IPS-NIHi11 (cell line): ENCODE measurements at places on chromosomes 5 and 9.

- DNase-seq, result no peak
Observed at GRCh38 chr5:64201996-64202395, 36.4 kb downstream of the RNF180 start.

GRCh38 chr9:90449213-90449925, 193.3 kb downstream of the DIRAS2 start:
- DNase-seq, result no peak

GRCh38 chr9:134188386-134189144, 24.2 kb upstream of the RNU6ATAC start:
- no peak for DNase-seq

DNA sequence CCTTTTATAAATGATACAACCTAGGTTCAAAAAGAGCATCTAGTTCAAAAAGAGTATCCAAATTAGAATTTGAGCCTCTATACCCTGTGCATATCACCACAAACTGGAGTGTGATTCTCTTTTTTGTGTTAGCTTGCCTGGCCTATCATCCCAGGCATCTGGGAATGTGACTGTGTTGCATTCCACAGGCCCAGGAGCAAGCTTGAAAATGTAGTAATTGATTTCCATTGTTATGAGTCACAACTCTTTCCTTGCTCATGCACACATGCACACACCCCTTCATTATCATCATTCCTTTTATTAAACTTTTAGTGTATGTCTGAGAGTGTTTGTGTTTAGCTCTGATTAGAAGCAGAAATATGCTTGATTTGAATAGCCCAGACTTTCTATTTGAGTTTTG, 75.2 kb downstream of the FCHO2 start:
- peak; percentile 44 for DNase-seq

DNA sequence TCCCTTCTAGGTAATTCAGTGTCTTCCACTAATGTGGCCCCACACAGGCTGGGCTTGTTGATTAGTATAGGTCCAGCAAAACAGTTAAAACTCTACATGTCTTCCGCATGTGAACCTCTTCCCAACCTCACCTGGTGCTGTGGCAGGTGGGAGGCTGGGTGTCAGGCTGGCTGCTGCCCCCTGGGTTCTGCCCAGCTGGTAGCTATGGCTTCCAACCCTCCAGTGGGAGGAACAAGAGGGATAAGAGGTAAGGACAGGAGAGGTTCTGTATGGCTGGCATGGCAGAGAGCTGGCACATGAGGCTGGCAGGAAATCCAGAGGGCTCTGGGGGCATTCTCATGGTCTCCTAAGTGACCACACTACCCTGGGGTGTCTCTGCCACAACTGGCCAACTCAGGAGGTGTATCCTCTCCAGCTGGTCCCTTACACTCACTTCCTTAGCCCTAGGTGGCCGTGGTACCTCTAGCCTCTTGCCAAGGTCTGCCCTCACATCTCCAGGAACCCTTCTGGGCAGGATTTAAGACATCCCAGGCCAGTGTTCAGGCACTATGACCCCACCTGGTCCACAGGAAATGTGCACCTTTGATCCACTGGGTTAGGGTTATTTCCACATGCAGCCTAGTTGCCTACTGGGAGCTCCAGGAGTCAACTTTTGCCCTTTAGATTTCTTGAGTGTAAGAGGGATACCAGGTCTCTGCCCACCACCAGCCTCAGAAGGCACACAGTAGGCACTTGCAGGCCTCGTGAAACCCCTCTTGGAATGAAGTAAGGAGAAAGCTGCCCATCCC, 41.7 kb downstream of the AHRR start:
- DNase-seq, result peak; percentile 2

DNA sequence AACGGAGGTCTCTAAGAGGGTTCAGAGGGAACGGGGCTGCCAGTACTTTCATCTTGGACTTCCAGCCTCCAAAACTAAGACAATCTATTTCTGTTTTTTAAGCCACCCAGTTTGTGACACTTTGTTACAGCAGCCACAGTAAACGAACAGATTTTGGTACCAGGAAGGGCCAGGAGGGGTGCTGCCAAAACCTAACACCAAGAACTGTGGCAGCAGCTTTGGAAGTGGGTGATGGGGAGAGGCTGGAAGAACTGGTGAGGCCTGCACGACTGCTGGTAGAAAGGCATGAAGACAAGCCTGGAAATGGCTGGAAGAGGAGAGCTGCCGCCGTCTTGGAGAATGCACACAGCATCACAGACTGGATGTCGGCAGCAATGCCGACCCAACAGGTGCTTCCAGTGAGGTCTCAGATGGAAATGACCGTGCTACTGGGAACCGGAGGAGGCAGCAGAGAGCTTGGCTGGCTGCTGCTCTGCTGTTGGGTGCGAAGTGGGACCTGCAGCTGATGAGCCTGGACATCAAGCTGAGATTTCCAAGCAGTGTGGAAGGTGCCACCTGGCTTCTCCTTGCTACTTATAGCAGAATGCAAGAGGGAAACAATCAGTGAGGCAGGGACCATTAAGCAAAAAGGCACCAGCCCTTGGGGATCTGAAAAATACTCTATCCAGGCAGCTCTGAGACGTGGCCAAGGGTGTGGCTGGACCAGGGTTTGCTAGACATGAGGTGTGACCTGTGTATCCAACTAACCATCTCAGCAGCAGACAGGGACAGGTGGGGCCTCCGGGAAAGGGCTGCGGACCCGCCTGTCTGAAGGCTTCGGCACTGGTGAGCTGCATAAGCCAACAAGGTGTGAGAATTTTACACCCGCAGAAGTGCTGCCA, 4.7 kb upstream of the TMEM210 start:
- peak; percentile 79 for DNase-seq

DNA sequence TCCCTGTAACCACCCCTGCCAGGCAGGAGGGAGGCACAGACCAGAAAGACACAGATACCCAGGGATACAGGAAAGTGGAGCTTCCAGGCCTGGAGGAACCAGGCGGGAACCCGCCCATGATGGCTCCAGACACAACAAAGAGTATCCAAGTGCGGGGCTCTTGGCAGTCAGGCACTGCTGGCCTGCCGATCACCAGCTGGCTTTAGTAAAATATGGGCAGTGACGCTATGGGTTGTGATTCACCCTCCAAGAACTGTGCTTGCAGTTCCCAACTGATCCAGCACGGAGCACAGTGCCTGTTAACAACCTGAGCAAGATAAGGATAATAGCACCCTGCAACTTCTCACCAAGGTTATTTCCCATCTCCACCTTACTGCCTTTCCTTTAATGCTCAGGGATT, 463.3 kb downstream of the IRX1 start:
- DNase-seq, result no peak

DNA sequence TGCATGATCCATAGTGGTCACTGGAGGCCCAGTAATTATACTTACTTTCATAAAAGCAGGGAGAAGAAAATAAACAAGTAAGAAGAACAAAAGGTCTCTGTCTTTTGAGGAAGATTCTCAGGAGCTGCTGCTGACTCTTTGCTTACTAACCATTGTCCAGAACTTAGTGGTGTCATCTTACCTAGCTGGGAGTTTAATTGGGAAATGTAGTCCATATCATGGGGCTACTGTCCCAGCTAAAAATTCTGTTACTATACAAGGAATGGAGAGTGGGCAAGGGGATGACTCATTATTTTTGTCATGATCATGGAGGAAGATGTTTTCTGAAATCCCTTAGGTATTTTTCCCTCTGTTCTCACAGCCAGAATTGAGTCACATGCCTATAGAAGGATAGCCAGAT, 639.3 kb downstream of the MTRR start:
- no peak for DNase-seq

- DNase-seq, result no peak
Observed at GRCh38 chr9:69976152-69976551, 67.5 kb upstream of the MAMDC2 start.

- no peak for DNase-seq
Observed at GRCh38 chr5:123835421-123835820, 323.4 kb downstream of the CSNK1G3 start.

DNA sequence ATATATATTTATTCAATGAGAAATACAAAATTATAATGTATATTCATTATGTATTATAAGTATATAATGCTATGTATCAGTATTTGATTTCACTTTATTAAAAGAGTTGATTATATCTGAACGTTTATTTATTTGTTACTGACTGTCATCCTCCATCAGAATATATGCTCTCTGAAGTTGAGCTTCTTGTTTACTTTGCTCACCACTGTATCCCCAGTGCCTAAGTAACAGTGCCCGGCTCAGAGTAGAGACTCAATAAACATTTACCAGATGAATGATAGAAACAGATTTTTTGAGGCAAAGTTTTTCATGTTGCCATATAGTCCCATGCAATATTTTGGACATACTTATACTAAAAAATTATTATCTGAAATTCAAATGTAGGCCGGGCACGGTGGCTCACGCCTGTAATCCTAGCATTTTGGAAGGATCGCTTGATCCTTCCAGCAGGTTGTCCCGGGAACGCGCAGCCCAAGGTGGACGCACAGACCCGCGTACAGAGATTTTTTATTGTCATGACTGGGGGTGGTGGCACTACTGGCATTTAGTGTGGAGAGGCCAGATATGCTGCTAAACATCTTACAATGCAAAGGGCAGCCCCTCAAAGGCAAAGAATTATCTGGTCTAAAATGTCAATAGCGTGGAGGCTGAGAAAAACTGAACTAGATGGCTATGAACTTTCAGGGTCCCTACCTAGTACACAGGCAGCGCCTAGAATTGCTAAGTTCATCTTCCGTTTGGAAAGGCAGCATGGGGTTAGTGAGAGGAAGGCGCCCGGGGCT, 761 bp upstream of the DNAJC25 start:
- DNase-seq, result no peak

- no peak for DNase-seq
Observed at GRCh38 chr9:3992924-3993323, 306.9 kb downstream of the GLIS3 start.

DNA sequence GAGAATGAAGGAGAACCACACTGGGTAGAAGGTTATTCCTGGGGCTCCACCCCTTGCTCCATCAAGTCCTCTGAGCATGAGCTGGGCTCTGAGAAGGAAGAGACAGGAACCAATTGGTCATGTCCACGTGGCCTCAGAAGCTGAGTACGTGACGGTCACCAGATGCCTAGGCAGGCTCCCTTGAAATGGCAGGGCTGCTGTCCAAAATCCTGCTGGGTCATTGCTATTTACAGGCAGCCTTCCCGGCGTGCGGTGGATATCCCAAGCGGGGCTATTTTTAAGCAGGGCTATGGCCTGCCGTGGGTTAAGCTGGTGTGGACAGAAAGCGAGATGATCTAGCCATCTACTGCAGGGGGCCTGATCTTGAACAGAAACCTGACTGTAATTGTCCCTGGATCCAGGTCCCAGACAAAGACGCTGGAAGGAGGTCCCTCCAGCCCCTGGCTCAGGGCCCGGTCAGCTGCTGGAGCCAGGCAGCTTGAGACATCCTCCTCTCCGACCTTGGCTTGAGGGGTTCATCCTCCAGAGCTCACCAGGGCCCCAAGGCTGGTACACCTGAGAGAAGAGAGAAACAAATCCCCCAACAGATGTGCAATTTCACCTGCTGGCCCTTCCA, 550 bp upstream of the CKMT2 start:
- no peak for DNase-seq

DNA sequence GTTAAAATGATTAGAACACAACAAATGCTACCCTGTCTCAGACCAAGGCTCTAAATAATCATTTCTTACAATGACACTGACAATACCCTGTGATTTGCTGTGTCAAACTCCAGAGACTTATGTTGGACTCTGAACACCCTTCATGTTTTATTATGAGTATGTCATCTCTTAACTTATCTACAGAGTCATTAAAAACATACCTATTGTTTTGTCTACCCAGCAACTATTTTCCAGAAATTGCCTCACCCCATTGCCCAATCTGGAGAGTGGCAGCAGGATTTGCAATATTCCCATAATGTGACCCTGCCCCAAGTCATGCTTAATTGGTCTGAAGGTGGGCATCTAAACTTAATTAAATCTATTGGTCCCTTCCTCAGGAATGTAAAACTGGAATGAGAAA, 23.0 kb upstream of the KIF2A start:
- no peak for DNase-seq

DNA sequence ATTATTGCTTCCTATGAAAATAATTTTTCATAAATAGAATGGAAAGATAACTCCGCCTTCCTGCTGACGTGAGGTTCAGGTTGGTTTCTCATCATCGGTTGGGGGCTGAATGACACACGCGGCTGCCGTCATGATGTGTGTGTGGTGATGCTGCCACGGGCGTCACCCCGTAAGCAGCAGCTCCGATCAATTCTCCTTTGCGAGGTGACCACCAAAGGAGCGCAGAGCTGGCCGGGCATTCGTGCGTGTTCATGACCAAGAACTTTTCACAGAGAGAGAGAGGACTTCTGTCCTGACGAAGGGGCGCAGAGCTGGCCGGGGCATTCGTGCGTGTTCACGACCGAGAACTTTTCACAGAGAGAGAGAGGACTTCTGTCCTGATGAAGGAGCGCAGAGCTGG, 30.3 kb downstream of the SURF6 start:
- DNase-seq, result no peak

DNA sequence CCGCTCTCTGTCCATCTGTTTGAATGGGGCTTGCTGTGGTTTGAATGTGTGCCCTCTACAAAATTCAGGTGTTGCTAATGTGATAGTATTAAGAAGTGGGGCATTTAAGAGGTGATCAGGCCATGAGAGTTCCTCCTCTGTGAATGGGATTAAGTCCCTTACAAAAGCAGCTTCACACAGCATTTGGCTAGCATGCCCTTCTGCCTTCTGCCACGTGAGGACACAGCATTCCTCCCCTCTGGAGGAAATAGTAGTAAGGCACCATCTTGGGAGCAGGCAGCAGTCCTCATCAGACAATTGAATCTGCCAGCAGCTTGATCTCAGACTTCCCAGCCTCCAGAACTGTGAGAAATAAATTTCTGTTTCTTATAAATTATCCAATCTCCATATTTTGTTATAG, 540.2 kb downstream of the CSNK1G3 start:
- DNase-seq, result no peak

- DNase-seq, result peak; percentile 48
Observed at GRCh38 chr5:141338538-141339306, at the start of gene PCDHGA2. Gene PCDHGA2, plus strand, starts transcription at chr5:141338760.

GRCh38 chr9:29958469-29958868, 2385.2 kb upstream of the C9orf72 start:
- no peak for DNase-seq

- peak; percentile 17 for DNase-seq
Observed at GRCh38 chr9:2722715-2723114, 5.4 kb downstream of the KCNV2 start.

DNA sequence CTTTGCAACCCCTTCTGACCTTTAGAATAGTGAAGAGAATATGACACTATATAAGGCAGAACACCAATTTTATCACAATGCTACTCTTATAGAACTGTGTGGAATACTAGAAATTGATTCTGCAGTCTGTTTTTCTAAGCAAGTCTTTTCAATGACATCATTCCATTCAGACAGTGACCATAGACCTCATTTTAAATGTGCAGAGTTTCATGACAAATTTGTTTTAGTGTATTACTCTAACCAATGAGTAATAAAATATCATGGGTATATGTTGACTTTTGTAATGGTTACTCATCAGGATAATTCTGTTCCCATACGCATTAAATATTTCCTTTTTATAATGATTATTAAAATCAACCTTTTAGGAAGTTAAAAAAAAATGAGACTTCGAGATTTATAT, 219.9 kb downstream of the COX7C start:
- DNase-seq, result no peak
